ENCODE measurements at places on chromosomes 2 and 18.
A peak's percentile ranks its signal among the peaks of the same experiment; 100 is the strongest.

GRCh38 chr2:207240649-207241048 is 74.9 kb upstream of the KLF7 start:
- no peaks in the 10 kb centered on the region for H3K27me3 ChIP-seq
- no peak for DNase-seq
- H3K4me3 ChIP-seq = no peak overlapping the region
- peaks cover 27% of the 10 kb centered on the region for H3K4me1 ChIP-seq

GRCh38 chr2:236968880-236969534 is 116.7 kb upstream of the COPS8 start:
- peaks cover 48% of the 10 kb centered on the region for H3K4me1 ChIP-seq
- H3K4me3 ChIP-seq = peak overlapping the region; percentile 66
- DNase-seq = no peak

- H3K4me3 ChIP-seq = no peak overlapping the region
- DNase-seq = no peak
- no peaks in the 10 kb centered on the region for H3K4me1 ChIP-seq
- H3K27ac ChIP-seq = no peak overlapping the region
- peaks cover 4% of the 10 kb centered on the region for H3K27me3 ChIP-seq
These were observed 90.5 kb upstream of the MAPK4 start for GRCh38 chr18:50469380-50469781.

GRCh38 chr2:27705851-27706622 is 42.3 kb downstream of the SLC4A1AP start:
- no peak overlapping the region for H3K4me3 ChIP-seq
- no peak overlapping the region for H3K27ac ChIP-seq
- peaks cover 24% of the 10 kb centered on the region for H3K27me3 ChIP-seq
- H3K36me3 ChIP-seq = no peaks in the 10 kb centered on the region
- peaks cover 10% of the 10 kb centered on the region for H3K4me1 ChIP-seq
- DNase-seq = no peak

DNA sequence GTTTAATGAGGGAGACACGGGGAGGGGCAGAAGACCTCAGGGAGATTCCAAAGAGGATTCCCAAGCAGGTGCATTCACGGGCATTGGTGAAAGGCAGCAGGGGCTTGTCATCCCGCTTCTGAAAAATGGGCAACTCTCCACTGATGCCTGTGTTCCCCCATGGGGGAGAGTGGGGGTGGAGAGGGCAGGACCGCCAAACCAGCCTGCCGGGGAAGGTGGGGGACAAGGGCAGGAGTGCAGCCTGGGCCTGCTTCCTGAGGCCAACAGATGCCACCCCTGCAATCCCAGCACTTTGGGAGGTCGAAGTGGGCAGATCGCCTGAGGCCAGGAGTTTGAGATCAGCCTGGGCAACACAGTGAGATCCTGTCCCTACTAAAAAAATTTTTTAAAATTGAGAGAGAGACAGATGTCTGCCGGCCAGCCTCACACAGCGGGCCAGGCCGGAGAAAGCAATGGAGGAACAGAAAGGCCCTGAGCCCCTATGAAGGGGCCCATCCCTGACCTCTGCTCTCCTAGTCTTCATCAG is 44.8 kb upstream of the UBE2F start:
- H3K4me1 ChIP-seq = peaks cover 56% of the 10 kb centered on the region
- peaks cover 15% of the 10 kb centered on the region for H3K27me3 ChIP-seq
- peaks cover 7% of the 10 kb centered on the region for H3K36me3 ChIP-seq
- no peak overlapping the region for H3K4me3 ChIP-seq

DNA sequence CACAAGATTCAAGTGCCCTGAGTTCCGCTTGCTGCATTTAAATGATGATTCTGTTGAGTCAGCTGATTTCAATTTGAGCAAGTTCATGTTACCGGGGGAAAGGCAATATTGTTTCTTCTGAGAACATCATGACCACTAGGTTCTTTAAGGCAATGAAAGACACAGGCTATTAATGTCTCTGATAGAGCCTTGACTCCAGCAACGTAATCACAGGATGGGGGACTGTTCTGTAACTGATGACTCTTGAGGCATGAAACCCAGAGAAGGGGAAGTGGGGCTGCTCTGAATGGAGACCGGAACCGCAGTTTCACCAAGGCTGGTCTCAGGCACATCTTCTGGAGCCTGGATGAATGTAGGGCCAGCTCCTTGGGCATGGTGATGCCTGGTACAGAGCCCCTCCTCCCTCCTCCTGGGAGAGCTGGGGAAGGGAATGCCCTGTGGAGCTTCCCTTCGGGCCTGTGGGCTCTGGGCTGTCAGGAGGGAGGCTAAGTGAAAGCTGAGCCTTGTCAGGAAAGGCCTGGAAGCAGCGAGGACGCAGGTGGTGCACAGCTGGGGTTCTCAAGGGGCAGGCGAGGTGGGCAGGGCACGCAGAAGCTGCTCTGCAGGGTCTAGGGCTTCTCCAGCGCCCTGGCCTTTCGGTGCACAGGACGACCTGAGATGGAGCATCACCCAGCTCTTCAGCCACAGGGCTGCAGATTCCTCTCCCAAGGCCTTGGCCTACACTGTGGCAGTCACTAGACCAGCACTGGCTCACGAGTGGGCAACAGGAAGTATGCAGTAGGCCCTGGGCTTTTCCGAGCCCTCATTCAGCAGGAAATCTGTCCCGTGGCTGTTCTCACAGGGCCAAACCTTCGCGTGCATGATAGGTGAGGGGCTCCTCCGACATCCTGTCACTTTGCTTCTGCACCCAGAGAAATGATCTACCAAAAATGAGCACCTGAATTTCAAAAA is 36.6 kb upstream of the PRLH start:
- no peaks in the 10 kb centered on the region for H3K36me3 ChIP-seq
- H3K4me1 ChIP-seq = no peaks in the 10 kb centered on the region
- no peak overlapping the region for H3K27ac ChIP-seq
- no peak for DNase-seq
- H3K4me3 ChIP-seq = no peak overlapping the region
- peaks cover 12% of the 10 kb centered on the region for H3K27me3 ChIP-seq

DNA sequence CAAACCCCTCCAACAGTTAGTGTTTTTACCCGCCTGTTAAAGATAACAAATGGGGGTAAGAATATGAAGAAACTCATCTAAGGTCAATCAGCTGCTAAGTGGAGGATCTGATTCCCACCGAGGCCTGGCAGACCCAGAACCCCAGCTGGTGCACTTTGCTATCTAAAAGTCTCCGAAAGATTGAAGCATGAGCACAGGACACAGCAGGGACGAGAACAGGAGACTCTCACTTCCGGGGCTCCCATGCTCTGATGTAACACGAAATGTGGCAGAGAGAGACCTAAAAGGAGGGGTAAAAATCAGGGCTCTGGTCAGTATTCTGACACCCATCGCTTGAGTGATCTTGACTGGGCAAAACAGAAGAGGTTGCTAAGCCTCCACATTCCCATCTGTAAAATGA is 119.7 kb downstream of the PDCL3 start:
- H3K4me1 ChIP-seq = peaks cover 9% of the 10 kb centered on the region
- H3K4me3 ChIP-seq = no peak overlapping the region
- DNase-seq = no peak
- H3K27ac ChIP-seq = no peak overlapping the region

DNA sequence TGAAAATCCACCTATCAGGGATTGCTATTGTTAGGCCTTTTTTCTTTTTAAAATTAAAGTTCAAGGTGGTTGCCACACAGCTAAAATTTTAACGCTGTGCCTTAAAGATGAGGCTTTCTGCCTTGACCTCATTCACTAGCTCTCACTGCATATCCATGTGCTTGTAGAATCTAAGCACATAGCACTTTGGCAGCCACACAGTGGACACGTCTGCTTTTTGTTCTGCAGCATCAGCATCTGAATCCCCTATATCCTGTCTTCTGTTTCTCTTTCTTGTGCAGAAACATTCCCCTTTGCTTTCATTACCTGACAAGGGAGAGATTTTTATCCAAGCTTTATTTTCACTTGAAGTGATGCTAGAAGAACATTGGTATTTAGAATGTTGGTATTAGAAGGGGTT is 38.1 kb downstream of the RALB start:
- peaks cover 79% of the 10 kb centered on the region for H3K36me3 ChIP-seq
- peak overlapping the region; percentile 78 for H3K27ac ChIP-seq
- H3K4me1 ChIP-seq = peaks cover 82% of the 10 kb centered on the region
- no peak for DNase-seq

DNA sequence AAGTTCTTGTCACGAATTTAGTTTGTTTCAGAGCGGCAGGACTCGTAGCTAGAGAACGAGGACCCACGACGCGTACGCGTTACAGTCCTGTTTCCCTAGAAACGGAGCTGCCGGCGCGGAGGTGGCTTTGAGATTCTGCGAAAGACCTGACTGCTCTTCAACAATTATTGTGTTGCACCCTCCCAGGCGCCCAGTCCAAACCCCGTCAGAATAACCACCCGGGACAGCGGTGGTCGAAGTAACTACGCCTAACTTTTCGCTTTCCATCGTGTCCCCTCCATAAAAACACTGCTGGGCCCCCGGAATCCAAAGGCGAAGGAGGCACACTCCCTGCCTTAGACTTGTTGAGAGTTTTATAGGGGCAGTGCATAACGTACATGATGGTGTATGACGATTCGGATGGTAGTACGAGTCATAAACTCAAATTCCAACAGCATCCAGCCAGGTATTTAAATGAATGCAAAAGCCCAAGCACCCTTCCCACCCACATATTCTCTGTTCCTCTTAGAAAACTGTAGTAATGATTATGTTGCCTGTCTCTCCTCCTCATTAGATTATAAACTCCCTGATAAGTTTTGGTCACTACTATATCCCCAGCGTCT is 651 bp upstream of the STAM2 start:
- H3K4me3 ChIP-seq = peak overlapping the region; percentile 97
- peaks cover 8% of the 10 kb centered on the region for H3K27me3 ChIP-seq
- peaks cover 7% of the 10 kb centered on the region for H3K36me3 ChIP-seq
- DNase-seq = no peak
- H3K27ac ChIP-seq = peak overlapping the region; percentile 97

- H3K4me3 ChIP-seq = no peak overlapping the region
- no peak for DNase-seq
- no peaks in the 10 kb centered on the region for H3K36me3 ChIP-seq
- no peaks in the 10 kb centered on the region for H3K4me1 ChIP-seq
These were observed 180.3 kb downstream of the MYO5B start for GRCh38 chr18:50014606-50015005.

DNA sequence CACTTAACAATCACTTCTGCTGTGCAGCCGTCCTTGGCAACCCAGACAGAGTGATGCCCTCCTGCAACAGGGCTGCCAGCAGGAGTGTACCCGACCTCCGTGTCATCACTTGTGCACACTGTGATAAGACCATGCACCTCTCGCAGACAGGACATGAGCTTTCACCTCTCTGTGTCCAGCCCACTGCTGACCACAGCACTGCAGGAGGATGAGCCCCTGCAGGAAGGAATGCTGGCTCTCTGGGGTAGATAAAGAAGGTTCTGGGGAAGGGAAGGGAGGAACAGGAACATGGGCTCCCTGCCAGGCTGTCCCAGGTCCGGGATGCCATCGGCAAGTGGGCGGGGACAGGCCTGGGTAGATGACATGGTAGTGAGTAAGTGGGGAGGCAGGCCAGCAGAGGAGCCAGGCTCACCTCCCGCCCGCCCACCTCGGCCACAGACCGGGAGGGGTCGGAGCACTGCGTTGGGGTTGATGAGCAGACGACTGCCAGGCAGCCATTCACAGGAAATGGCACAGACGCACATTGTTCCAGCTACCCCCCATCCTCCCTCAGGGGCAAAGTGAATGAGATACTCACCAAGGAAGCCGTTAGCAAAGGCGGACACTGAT is 18.6 kb upstream of the COL6A3 start:
- peaks cover 89% of the 10 kb centered on the region for H3K4me1 ChIP-seq
- no peaks in the 10 kb centered on the region for H3K27me3 ChIP-seq
- H3K36me3 ChIP-seq = peaks cover 3% of the 10 kb centered on the region
- peak; percentile 62 for DNase-seq
- no peak overlapping the region for H3K4me3 ChIP-seq

DNA sequence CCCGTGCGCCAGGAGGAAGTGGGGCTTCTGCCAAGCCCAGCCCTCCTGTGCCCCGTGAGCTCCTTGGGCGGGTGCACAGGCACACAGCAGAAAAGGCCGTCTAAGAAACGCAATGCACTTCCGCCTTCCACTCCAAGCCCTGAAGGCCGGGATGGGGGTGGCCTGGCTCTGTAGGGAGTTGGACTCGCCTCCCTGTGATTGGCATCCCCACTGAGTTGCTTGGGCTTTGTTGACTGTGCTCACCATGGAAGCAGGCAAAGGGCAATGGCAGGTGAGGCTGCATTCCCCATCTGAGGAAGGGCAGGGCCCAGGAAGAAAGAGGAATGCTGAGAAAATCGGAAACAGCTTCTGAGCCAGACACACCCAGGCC is 66.8 kb downstream of the CRACDL start:
- no peak overlapping the region for H3K4me3 ChIP-seq
- no peak overlapping the region for H3K27ac ChIP-seq
- H3K4me1 ChIP-seq = peaks cover 3% of the 10 kb centered on the region
- DNase-seq = no peak

GRCh38 chr2:47811668-47812067 is 28.7 kb downstream of the MSH6 start:
- no peaks in the 10 kb centered on the region for H3K4me1 ChIP-seq
- H3K27me3 ChIP-seq = no peaks in the 10 kb centered on the region
- H3K27ac ChIP-seq = no peak overlapping the region
- no peak for DNase-seq

- no peak overlapping the region for H3K4me3 ChIP-seq
- no peaks in the 10 kb centered on the region for H3K4me1 ChIP-seq
- H3K36me3 ChIP-seq = no peaks in the 10 kb centered on the region
- H3K27ac ChIP-seq = no peak overlapping the region
- DNase-seq = no peak
These were observed 113.6 kb downstream of the GLI2 start for GRCh38 chr2:120849278-120849677.

- H3K4me3 ChIP-seq = no peak overlapping the region
- no peak overlapping the region for H3K27ac ChIP-seq
- H3K27me3 ChIP-seq = peaks cover 17% of the 10 kb centered on the region
- no peak for DNase-seq
- no peaks in the 10 kb centered on the region for H3K36me3 ChIP-seq
- peaks cover under 1% of the 10 kb centered on the region for H3K4me1 ChIP-seq
These were observed 144.4 kb downstream of the DYSF start for GRCh38 chr2:71597756-71598155.

GRCh38 chr18:12013186-12013916 is 32.0 kb downstream of the IMPA2 start:
- no peak overlapping the region for H3K4me3 ChIP-seq

DNA sequence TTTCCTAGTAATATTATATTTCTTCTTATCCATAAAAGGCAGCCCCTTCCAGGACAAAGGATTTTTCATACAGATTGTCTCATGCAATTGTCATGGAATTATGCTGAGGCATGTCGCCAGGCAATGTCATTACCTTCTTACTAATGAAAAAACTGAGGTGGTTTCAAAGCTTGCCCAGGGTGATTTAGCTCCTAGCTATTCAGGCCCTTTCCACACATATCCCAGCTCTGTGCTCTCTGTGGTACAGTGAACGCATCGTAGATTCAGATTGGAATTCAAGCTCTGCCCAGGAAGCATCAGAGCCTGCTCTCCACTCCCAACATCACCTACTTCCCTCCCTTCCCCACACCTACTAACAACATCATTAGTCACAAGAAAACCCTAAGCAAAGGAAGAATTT is 60.1 kb downstream of the ATP8B1 start:
- H3K27ac ChIP-seq = no peak overlapping the region
- no peak for DNase-seq
- no peaks in the 10 kb centered on the region for H3K27me3 ChIP-seq
- no peaks in the 10 kb centered on the region for H3K4me1 ChIP-seq
